ENCODE measurements at places on chromosomes 1 and 21. TPM values are rescaled to one million over a fixed set of nuclear protein-coding genes. Genes with fewer than 3 reads are reported as not detected.

The KIF26B gene
- total RNA-seq, result 0.22 TPM

The TRAF5 gene
- total RNA-seq, result 3.1 TPM

The PDZK1 gene
- 8.8 TPM for total RNA-seq

The CD1B gene
- total RNA-seq, result not detected

The TMEM269 gene
- 0.02 TPM for total RNA-seq

DNA sequence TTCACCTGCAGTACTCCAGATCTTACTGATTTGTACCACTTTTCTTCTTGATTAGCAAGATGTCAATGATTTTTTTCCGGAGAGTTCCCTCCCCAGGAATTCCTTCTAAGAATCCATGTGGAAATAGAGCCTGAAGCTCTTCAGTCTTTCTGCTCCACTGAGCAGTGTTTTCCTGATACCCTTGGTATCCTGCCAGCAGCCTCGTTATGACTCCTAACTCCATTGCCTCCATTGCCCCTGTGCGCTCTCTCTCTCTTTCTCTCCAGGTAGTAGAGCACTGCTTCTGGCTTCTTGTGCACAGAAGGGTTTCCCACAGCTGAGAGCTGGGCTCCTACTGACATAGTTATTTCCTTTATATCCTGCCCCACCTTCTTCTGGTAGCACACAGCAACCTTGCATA lies 12.2 kb downstream of the UBE2U start:
- peak; percentile 48 for DNase-seq

GRCh38 chr1:10948463-10948775 lies 64.0 kb upstream of the TARDBP start:
- no peak for DNase-seq

DNA sequence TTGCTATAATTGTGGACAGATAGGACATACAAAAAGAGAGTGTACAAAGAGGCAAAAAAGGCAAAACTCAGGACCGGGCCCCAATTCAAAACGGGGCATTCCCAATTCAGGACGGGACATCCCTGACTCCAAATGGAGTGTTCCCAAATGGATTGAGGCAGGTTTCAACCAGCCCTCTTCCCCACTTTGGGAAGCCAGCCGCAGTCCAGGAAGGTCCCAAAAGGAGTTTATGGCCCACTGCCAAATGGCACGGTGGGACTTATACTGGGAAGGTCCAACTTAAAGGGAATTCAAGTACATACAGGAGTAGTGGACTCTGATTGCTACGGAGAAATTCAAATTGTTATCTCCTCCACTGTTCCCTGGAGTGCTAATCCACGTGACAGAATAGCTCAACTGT lies 3.5 kb upstream of the ZNF669 start:
- DNase-seq, result no peak

- no peak for DNase-seq
Measured at GRCh38 chr1:78471890-78472620, 18.7 kb upstream of the PTGFR start.

- no peak for DNase-seq
Measured at GRCh38 chr1:224789311-224789710, 140.2 kb upstream of the DNAH14 start.

DNA sequence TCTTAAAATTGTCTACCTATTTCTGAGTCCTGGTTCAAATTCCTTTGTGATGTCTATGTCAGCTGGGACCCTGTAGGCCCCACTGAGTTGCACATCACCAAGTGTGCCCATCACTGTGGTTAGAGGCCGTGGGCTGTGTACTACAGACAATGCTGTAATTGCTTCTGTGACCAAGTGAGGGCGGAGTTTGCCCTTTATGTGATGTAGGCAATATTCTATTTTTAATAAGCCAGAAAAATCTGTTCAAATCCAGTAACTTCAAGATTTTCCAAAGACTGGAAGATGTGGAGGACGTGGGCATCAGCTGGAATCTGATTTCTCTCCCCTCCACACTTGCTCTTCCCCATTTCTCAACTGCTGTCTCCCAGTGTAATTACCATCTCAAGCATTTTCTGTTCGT lies 215.4 kb downstream of the PBX1 start:
- DNase-seq, result no peak

DNA sequence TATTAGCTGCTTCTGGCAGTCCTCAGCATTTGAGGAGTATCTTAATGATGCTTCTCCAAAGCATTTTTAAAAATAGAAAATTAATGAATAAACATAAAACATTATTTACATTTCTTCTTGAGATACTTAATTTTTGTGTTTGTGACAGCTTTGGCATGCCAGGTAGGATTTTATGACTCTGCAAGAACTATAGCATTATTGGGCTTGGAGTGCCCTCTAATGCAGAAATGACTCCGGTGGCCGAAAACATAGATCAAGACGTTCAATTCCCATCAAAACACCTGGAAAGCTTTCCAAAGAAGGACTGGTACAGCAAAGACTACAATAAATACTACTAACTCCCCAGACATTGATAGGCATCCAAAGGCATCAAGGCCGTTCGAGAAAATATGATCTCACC lies 366.4 kb upstream of the CXADR start:
- no peak for DNase-seq

DNA sequence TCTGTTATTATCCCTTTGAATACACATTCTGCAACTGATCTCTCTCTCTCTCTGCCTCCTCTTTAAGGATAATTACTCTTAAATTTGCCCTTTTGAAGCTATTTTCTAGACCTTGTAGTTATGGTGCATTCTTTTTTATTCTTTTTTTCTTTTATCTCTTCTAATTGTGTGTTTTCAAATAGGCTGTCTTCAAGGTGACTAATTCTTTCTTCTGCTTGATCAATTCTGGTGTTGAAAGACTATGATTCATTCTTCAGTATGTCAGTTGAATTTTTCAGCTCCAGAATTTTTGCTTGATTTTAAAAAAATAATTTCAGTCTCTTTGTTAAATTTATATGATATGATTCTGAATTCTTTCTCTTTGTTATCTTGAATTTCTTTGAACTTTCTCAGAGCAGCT lies 95.6 kb upstream of the GPR52 start:
- peak; percentile 8 for DNase-seq

- DNase-seq, result no peak
Measured at GRCh38 chr1:217149791-217150190, 426.6 kb upstream of the ESRRG start.

GRCh38 chr21:42721341-42721824 lies 68.0 kb downstream of the PDE9A start:
- DNase-seq, result no peak

DNA sequence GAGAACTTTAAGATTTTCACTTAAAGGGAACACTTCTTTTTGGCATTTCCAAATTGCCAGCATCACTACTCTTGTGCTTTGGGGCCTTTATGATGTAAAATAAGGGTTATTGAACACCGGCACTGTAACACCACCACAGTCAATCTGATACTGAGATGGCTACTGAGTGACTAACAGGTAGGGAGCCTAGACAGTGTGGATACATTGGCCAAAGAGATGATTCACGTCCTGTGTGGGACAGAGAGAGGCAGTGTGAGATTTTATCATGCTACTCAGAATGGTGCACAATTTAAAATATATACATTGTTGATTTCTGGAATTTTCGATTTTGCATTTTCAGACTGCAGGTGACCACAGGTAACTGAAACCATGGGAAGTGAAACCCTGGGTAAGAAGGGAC lies 261.6 kb downstream of the SPATA17 start:
- no peak for DNase-seq

All from M059J (cell line).